ENCODE measurements at places on chromosomes 7 and 10.
A peak's percentile ranks its signal among the peaks of the same experiment; 100 is the strongest.

- DNase-seq = no peak
Observed at GRCh38 chr7:50856806-50857205, 74.1 kb upstream of the GRB10 start.

DNA sequence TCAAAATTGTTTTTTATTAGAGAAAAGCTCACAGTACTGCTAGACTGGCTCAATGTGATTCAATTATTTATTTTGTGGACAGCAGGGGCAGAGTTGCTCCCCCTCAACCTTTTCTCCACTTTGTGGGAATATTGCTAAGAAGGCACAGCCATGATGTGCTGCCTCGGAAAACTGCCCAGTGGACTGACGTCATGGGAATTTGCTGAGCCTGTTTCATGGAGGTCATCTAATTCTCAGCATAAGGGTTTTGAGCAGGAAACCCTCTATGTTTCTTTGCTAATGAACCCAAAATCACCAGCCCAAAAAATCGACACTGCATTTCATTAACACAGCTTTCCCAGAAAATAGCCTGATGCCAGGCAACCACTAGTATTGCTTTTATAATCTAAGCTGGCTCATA lies 228.8 kb upstream of the FAM3C start:
- DNase-seq = no peak

- DNase-seq = no peak
Observed at GRCh38 chr10:84256510-84257342, 11.9 kb downstream of the RGR start.

DNA sequence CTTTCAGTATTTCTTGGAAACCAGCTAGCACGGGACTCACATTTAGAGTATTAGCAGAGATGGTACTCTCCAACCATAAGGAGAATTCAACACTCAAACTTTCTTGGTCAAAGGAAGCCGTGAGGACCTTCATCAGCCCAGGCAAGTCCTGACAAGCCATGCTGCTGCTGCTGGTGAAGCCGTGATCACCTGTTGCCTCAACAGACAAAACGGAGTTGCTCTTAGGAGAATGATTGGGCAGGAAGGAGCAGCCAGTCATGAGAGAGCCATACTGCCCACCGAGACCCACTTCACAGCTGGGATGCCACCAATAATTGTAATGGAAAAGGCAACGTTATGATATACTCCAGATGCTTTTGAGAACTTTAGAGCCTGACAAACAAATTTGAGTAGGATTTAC lies 60.8 kb upstream of the PLPP4 start:
- DNase-seq = no peak

DNA sequence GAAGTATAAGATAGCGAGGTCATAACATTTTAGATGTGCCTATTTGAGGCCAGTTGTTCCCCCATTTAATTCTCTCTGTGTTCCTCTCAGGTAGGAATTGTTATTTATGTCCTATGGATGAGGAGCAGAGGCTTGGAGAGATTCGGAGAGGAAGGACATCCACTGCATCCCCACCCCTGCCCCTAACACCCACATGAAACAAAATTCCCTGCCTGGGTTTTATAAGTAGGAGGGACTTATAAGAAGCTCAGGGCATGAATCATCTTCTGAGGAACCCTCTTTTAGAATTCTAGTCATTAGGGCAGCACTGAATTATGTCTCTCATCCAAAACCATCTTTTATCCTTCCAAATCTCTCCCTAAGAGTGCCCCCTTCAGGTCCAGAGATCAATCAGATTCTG lies 5.0 kb downstream of the CHAT start:
- DNase-seq = no peak

DNA sequence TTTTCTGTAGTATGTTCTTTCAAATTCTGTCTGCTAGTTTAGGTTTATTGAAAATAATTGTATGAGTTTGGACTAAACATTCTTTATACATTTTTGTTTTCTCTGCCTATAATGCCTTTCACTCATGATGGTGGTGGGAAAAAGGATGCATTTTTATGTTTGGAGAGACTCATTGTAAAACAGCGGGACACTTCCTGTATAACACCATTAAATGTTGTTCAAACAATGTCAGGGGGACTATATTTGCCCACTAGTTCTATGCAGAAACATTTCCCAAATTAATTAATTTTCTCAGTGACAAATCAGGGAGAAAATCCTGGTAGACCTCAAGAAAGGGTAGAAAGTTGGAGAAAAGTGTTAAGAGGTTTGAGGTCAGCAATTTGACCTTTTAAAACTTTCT lies 207.7 kb downstream of the MALRD1 start:
- DNase-seq = no peak

GRCh38 chr7:140239653-140239935 lies 62.8 kb upstream of the KDM7A start:
- DNase-seq = peak; percentile 17

GRCh38 chr10:54434782-54435181 lies 366.2 kb downstream of the PCDH15 start:
- no peak for DNase-seq

GRCh38 chr7:118013252-118014010 lies 140.2 kb upstream of the CTTNBP2 start:
- no peak for DNase-seq

DNA sequence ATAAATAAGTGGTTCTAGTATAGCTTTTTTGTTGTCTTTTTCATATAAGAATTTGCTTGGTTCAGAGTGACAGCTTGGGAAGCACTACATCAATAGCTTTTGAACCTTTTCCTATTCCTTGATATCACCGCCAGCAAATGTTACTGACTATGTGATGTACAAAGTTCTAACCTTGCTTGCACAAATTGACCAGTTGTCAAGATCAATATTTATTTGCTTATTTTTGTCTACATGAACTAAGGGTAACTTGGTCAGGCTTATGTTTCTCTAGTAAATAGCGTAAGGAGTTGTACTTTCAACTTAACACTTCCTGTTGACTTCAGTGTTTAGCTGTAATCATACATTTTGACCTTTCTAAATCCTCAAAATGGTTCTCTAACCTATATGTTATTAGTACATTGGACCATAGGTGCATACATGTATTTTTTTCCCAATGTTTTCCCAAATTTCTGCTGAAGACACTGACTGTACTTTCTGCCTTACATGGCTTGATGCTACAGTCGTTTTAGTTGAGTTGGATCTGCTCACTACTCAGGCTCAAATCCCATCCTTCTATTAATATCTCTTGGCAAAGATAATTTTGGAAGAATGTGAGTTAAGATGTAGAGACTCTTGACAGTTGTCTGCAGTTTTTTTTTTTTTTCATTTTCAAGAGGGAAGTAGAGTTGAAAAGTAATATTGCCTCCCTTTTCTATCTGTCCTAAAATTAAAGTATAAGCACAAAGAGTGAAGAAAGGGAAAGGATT lies 239.1 kb upstream of the KAT6B start:
- DNase-seq = no peak

- DNase-seq = no peak
Observed at GRCh38 chr10:65491799-65492198, 1434.0 kb upstream of the LRRTM3 start.
